Activated T-cell treated with anti-CD3 and anti-CD28 coated beads, Interleukin-2, amount 50 U/mL, for 72 hours (primary cell): ENCODE measurements at places on chromosomes 6 and 20. TPM values are rescaled to one million over a fixed set of nuclear protein-coding genes. Genes with fewer than 3 reads are reported as not detected.

DNA sequence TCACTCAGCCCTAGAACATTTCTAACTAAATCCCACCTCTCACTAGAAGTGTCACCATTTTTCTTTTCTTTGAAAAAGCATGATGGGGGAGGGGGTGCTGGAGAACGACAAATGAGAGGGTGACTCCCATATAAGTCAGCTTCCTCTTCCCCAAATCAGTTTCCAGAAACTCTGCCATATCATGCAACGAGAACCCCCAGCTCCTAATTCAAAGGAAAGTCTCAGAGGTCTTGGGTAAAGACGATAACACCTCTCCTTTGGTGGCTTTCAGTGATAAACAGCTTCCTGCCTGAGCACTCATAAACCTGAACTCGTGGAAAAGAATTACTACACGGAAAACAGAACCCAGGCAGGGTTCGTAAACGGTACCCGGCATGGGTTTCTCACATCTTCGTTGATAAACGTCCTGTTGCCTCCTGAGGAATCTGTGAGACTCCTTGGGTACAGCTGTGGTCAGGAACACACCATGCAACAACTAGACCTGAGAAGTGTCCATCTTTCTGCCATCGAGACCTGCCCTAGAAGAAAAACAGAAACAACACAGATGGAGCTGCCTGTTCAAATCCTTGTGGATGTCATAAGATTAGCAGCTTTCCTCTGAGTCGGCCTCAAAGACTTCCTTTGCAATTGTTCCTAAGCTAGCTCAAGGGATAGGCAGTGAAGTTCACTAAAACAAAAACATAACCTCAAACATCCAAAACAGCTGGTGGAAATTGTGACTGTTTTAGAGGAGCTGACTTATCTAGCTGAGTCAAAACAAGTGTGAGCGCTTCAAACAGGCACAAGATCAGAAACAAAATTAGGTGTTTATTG lies 185.8 kb upstream of the PRDM1 start:
- peak overlapping the region; percentile 72 for H3K4me3 ChIP-seq
- peaks cover 9% of the 10 kb centered on the region for H3K27me3 ChIP-seq
- peaks cover 5% of the 10 kb centered on the region for H3K4me1 ChIP-seq
- DNase-seq, result peak; percentile 49
- H3K36me3 ChIP-seq, result peaks cover 2% of the 10 kb centered on the region

- no peak for DNase-seq
- peaks cover 8% of the 10 kb centered on the region for H3K4me1 ChIP-seq
- H3K36me3 ChIP-seq, result no peaks in the 10 kb centered on the region
- H3K27me3 ChIP-seq, result no peaks in the 10 kb centered on the region
Observed at GRCh38 chr20:17651129-17651759, 30.8 kb downstream of the RRBP1 start.

DNA sequence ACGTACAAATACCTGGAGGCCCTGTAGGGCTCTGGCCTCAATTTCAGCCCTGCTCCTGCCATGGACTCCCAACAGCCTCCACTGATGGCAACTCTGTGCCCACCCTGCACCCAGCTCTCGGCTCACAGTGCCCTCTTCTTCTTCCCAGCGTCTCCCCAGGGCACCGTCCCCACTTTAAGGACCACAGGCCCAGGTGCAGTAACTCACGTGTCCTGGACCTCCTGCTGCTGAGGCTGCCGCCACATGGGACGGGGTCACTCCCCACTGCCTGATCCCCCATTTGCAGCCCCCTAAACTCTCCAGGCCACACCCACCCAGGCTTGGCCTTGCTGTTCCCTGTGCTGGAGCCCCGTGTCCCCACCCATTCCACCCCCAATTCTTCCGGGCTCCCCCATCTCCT lies 223.4 kb downstream of the PREX1 start:
- H3K4me3 ChIP-seq, result no peak overlapping the region
- no peak for DNase-seq

Gene DNMT3B
- total RNA-seq, result 2.6 TPM

GRCh38 chr6:2542858-2543218 lies 207.9 kb downstream of the MYLK4 start:
- H3K36me3 ChIP-seq, result peaks cover 1% of the 10 kb centered on the region
- DNase-seq, result peak; percentile 41
- H3K4me3 ChIP-seq, result peak overlapping the region; percentile 38
- peak overlapping the region; percentile 17 for H3K27ac ChIP-seq
- H3K4me1 ChIP-seq, result peaks cover 18% of the 10 kb centered on the region

Gene GPR31
- total RNA-seq, result not detected

Gene SULF2
- 0.72 TPM for total RNA-seq

Gene TRIM15
- total RNA-seq, result 0.95 TPM

GRCh38 chr20:2168946-2169345 lies 67.3 kb downstream of the STK35 start:
- H3K4me3 ChIP-seq, result no peak overlapping the region
- peaks cover 1% of the 10 kb centered on the region for H3K36me3 ChIP-seq
- no peak for DNase-seq
- H3K27ac ChIP-seq, result no peak overlapping the region

Gene PNPLA1
- total RNA-seq, result not detected

GRCh38 chr6:39295611-39296011 lies 18.6 kb downstream of the KCNK17 start:
- H3K4me3 ChIP-seq, result no peak overlapping the region
- no peak overlapping the region for H3K27ac ChIP-seq
- H3K27me3 ChIP-seq, result peaks cover 9% of the 10 kb centered on the region
- no peaks in the 10 kb centered on the region for H3K36me3 ChIP-seq
- H3K4me1 ChIP-seq, result peaks cover 7% of the 10 kb centered on the region
- no peak for DNase-seq

- peaks cover 16% of the 10 kb centered on the region for H3K27me3 ChIP-seq
- H3K36me3 ChIP-seq, result no peaks in the 10 kb centered on the region
Observed at GRCh38 chr6:116003668-116004067, 57.0 kb downstream of the FRK start.

Gene SYCP2L
- total RNA-seq, result not detected

GRCh38 chr6:167475947-167476346 lies 151.1 kb downstream of the TTLL2 start:
- DNase-seq, result no peak
- no peak overlapping the region for H3K4me3 ChIP-seq
- peaks cover 22% of the 10 kb centered on the region for H3K27me3 ChIP-seq
- no peaks in the 10 kb centered on the region for H3K36me3 ChIP-seq
- no peaks in the 10 kb centered on the region for H3K4me1 ChIP-seq
- H3K27ac ChIP-seq, result no peak overlapping the region

DNA sequence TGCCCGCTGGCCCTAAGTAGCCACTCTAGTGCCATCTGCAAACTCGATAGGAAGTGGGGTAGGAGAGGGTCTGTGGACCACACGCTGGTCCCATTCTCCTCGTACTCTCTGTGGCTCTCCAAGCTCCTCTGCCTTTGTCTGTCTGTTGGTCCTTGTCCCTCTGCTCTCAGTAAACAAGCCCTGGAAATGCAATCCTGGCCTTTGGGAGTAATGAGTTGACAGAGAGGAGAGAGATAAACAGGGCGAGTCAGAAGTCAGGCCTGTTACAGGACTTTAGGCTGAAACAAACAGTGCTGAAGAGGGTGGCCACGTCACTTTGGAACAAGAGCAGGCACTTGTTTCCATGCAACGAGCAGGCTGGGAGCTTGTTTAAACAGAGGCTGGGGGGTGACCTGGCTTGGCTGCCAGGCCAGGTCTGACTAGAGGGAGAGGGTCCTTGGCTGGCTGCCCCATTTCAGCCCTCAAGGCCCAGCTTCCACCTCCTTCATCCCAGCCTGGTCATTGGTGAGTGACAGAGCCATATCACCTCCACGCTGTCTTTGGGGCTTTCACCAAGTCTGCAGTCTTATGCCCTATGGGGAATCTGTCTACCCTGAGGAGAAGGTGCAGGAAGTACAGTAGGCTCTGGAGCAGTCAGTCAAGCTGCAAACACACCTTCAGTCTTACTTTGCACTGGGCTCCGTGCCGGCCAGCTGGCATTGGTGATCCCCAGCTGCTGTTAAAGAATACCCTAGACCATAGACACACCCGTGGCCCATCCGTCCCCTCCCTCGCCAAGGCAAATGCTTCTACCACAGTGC lies 22.6 kb downstream of the FOXP4 start:
- no peak overlapping the region for H3K4me3 ChIP-seq
- no peaks in the 10 kb centered on the region for H3K36me3 ChIP-seq
- no peak for DNase-seq

DNA sequence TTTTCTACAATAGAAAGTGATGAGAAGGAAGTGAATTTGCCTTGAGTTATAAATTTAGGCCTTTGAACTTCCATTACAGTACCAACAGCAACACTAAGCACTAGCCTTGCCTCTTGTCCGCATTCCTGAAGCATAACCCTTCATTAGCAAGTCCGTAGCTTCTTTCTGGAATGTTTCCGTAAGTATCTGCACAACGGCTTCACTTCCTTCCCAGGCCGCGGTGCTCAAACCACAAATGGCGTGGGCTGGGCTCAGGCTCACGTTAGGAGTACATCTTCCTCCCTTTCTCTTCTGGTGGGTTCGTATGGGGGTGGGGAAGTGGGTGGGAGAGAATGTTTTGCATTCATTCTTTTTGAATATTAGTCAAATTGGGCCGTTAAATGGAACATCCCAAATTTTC lies 193.8 kb upstream of the SNX9 start:
- no peak for DNase-seq
- H3K36me3 ChIP-seq, result no peaks in the 10 kb centered on the region
- no peaks in the 10 kb centered on the region for H3K27me3 ChIP-seq
- no peaks in the 10 kb centered on the region for H3K4me1 ChIP-seq
- H3K4me3 ChIP-seq, result no peak overlapping the region

Gene HLA-DOB
- total RNA-seq, result 8.1 TPM

Gene ID1
- 0.84 TPM for total RNA-seq

DNA sequence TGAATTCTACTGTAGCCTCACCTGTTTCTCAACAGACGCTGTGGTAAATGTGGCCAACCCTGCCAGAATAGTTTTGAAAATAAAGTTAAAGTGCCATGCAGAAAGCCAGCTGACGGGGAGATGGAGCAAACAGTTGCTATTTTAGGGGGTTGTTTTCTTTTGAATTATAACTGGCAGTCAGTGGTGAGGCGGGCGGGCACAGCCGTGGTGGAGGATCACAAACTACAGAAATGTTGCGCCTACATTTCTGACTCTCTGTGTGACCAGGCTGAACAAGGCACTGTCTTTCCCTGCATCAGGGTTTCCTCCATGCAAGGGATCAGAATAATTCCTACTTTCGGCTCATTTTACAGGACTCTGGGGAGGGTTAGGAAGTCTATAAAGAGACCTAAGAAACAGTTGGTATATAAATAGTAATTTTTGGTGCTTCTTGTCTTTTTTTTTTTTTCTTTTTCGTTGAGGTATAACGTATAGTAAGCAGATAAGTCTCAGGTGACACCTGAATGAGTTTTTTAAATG lies 17.2 kb downstream of the CHMP4B start:
- no peak for DNase-seq
- H3K4me1 ChIP-seq, result peaks cover 70% of the 10 kb centered on the region
- H3K4me3 ChIP-seq, result no peak overlapping the region
- no peak overlapping the region for H3K27ac ChIP-seq
- H3K27me3 ChIP-seq, result no peaks in the 10 kb centered on the region

- no peak for DNase-seq
- H3K27me3 ChIP-seq, result peaks cover 40% of the 10 kb centered on the region
- H3K27ac ChIP-seq, result no peak overlapping the region
Observed at GRCh38 chr20:31602431-31602778, 2.7 kb upstream of the ID1 start.

DNA sequence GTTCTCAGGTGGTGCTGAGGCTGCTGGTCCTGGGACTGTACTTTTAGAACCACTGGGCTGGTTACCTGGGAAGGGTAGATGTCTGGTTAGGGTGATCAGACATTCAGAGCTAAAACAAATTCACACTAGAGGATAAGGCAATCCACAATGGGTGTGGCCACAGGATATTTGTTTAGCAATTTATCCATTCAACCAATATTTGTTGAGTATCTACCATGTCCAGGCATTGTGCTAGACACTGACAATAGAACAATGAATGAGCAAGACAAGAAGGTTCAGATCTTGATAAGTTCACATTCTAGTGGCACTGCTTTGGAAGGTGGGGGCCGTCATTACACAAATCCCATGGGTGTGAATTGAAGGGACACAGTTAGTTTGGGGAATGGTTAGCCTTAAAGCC lies 131.7 kb downstream of the BCAS1 start:
- H3K4me1 ChIP-seq, result peaks cover 43% of the 10 kb centered on the region
- H3K27ac ChIP-seq, result no peak overlapping the region
- H3K27me3 ChIP-seq, result no peaks in the 10 kb centered on the region

DNA sequence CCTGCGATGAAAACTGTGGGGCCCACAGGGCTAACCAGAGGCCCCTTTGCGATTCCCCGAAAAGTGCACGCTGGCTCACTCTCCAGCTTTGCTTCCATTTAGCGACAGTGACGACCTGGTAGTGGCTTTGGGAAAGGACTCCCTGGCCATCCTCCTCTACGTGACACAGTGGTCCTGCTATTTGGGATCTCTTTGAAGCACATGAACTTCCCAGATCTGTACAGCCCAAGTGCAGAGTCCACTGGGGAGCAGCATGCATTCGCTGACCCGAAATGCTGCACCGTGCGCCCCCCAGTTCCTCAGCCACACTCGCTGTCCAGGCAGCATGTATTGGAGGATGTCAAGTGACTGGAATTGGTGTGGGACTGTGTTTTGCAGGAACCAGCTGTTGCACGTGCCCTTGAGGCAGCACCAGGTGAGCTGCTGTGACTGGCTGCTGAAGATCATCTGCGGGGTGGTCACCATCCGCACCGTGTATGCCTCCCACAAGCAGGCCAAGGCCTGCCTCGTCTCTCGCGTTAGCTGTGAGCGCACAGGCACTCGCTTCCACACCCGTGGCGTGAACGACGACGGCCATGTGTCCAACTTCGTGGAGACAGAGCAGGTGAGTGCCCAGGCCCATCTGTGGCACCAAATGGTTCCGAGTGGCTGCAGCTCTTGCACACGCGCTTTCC lies 51.6 kb downstream of the SYNJ2 start:
- H3K4me3 ChIP-seq, result no peak overlapping the region
- no peaks in the 10 kb centered on the region for H3K27me3 ChIP-seq
- H3K27ac ChIP-seq, result no peak overlapping the region
- no peak for DNase-seq
- H3K36me3 ChIP-seq, result peaks cover 11% of the 10 kb centered on the region
- H3K4me1 ChIP-seq, result peaks cover 16% of the 10 kb centered on the region

Gene IP6K3
- total RNA-seq, result not detected

DNA sequence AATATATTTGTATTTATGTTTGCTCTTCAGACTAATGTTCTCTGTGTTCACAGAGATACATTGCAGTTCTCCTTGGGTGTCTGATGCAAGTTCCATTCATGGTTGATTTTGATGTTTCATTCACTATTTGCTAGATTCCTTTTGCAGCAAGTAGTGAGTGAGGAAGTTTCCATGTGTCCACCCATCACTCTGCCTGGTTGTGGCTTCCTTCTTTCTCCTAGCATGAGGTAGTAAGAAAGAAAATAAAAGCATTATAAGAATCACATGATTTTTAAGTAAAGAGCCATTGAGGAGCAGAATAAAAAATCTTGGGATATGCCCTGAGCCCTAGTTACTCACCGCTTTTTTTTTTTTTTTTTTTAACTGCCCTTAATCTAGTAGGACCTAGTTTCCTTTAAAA lies 8.7 kb downstream of the SASH1 start:
- H3K4me3 ChIP-seq, result no peak overlapping the region
- peaks cover 22% of the 10 kb centered on the region for H3K27me3 ChIP-seq
- no peak overlapping the region for H3K27ac ChIP-seq
- H3K4me1 ChIP-seq, result no peaks in the 10 kb centered on the region

Gene KHDC1
- total RNA-seq, result 3.4 TPM

Gene PKHD1
- 0.02 TPM for total RNA-seq

GRCh38 chr6:118495485-118496280 lies 52.4 kb upstream of the PLN start:
- H3K4me3 ChIP-seq, result no peak overlapping the region
- no peaks in the 10 kb centered on the region for H3K27me3 ChIP-seq
- H3K27ac ChIP-seq, result peak overlapping the region; percentile 86

Gene OR12D3
- not detected for total RNA-seq
